ENCODE measurements at places on chromosomes 1 and 21.

GRCh38 chr21:43768868-43769167 is 7.3 kb downstream of the CSTB start:
- no peak for DNase-seq

DNA sequence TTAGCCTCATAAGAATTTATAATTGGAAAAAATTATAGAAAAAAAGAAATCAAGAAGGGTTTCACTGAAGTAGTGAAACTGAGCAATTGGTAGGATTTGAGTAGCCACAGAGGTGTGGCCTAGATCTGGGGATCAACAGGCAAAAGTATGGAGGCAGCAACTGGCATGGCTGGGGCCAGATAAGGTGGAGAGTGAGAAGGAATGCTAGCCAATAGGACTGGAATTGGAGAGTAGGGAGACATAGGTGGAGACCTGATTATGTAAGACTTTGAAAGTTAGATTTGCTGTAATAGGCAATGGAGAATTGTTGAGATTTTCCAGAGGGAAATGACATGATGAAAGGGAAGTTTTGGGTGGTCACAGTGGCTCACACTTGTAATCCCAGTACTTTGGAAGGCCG is 24.6 kb upstream of the CGN start:
- no peak for DNase-seq

GRCh38 chr1:219581766-219582165 is 31.1 kb downstream of the ZC3H11B start:
- DNase-seq = no peak

GRCh38 chr1:92949937-92950817 is 11.1 kb downstream of the DIPK1A start:
- DNase-seq = peak; percentile 34

DNA sequence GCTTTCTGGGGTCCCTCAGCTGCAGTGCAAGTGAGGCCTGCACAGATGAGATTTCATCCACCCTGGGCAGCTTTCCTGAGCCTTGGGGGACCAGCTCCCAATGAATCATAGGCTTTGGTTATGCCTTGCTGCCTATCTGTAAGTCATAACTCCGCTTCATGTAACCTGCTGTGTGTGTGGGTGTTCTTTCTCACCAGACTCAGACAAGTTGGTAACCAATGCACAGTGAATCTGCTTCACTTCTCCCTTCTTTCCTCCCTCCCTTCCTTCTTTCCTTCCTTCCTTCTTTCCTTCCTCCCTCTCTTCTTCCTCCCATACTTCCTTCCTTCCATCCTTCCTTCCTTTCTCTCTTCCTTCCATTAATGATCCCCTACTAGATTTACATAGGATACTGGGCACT is 34.4 kb upstream of the PSMB2 start:
- DNase-seq = no peak

DNA sequence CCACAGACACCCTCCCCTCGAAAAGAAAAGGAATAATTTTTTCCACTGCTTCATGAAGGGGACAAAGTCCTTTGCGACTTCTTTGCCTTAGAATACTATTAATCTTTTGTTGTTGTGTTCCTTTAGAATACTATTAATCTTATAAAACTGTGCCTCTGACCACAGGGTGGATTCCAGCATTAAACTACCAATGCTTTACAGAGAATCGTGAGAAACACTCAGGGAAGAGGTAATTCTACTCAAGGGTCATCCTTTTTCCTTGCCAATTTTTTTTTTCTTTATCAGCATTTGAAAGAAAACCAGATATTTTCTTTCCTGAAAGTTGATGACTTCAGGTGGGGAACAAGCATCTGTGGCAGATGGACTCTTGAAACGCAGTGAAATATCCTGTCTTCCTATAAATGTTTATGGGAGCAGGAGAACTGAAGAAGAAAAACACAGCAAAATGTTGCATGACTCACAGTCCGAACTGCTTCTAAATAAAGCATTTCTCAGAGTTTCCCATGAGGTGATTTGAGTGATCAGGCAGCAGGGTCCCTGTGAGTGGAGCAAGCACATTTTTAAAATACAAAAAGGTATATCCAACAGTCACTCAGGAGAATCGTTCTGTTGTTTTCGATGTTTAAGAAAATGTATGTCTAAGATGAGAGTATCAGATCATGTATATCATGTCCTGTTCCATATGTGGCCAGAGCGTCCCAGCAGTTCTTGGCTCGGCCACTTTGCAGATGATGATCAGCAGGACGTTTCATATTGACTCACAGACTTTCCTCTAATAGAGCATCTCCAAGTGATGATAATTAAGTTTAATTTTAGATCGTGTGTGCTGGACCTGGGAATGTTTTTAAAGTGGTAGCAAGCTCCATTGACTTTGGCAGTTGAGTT is 154.2 kb upstream of the RUNX1 start:
- DNase-seq = peak; percentile 55

DNA sequence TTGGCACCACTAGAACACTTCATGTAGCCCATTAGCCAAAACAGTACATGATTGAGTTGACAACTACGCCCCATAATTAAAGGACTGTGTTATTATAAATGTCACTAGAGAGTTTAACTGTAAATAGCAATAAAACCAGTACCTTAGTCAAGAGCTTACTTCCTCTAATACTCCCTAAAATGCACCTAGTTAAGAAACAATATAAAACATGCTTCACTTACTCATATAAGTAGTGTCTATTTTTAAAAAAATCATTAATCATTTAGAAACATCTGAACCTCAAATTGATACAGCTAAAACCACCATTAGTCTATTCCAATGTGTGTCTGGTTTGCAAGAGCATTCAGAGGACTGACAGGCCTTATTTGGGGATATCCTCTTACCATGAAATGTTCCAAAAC is 25.3 kb downstream of the PTP4A2 start:
- no peak for DNase-seq

GRCh38 chr1:220879076-220879508 is at the start of gene HLX:
HLX (plus strand) TSS chr1:220879443; CDS start chr1:220879858, 415 bp downstream.
- DNase-seq = peak; percentile 65

GRCh38 chr1:233675893-233676292 is 62.0 kb downstream of the KCNK1 start:
- DNase-seq = no peak

DNA sequence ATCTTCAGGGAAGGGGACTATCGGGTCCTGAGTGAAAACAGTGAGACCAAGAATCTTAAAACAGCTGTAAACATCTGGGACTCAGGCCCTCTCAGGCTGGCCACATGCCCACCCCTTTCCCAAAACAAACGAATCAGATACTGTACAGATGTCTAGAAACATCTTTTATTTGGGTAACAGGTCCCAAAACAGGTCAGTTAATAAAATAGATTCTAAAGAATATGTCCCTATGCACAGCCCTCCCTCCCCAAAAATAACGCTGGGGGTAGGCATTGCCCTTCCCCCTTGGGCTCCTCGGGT is 499 bp upstream of the CRTC2 start:
- DNase-seq = no peak

GRCh38 chr1:22131875-22132486 is 10.9 kb downstream of the WNT4 start:
- DNase-seq = peak; percentile 19

DNA sequence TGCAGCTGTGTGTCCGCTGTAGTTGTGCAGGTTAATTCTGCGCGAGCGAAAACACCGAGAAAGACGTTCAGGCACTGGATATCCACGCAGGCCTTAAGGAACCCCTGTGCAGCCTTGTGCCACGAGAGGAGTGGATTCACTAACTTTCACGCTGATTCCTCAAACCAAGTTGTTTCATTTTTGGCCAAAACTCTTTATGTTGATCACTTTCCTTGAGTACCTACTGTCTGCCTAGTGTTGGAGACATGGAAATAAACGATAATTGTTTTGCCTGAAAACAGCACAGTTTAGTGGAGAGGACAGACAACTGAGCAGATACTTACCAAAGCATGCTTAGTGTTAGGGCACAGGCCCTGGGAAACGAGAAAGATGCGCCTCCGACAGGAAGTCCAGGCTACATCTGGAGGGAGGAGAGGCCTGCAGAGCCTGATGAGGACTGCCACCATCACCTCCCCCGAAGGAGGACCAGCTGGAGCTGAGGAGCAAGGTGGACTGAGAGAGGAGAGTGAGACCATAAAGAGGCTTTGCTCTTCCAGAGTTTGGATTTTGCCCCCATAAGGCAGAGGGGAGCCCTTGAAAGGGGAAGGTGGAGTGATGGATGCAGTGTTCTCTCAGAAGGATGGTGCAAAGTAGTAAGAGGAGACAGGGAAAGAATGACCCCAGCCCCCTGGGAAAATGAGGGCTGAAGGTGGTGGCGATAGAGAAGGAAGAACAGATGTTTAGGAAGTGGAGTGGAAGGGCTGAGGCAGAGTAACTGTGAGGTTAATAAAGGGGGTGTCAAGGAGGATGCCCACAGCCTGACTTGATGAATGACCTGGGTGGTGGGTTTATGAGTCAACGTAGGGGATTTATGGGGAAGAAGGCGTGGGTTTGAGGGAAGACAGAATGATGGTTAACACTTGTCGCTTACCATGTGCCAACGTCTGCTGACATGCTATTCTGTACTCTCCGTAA is 956 bp upstream of the SCAF4 start:
- no peak for DNase-seq

- DNase-seq = no peak
Observed at GRCh38 chr1:29391362-29391880, 155.1 kb downstream of the PTPRU start.

DNA sequence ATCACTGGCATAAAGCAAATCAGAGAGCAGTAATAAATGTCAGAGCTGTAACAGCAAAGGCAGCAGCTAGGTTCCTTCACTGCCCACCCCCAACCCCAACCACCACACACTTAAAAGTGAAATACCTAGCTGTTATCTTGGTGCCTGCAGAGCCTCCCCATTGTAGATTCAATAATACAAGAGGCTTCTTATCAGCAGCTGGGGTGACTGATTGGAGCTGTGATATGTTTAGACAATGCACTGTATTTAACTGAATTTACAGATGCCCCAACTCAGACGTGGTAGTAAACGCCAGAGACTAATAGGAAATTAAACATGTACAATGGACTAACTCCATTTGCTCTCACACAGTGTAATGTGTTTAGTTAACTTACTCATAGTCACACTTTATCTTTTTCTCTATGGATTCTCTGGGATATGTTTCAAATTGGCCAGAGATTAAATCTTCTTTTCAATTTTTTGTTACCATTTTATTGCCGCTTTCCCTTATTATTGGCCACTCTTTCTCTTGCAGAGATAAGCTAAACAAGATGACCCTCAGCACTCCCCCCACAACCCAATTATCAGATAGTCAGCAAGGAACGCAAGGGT is 117.1 kb downstream of the ESRRG start:
- no peak for DNase-seq

DNA sequence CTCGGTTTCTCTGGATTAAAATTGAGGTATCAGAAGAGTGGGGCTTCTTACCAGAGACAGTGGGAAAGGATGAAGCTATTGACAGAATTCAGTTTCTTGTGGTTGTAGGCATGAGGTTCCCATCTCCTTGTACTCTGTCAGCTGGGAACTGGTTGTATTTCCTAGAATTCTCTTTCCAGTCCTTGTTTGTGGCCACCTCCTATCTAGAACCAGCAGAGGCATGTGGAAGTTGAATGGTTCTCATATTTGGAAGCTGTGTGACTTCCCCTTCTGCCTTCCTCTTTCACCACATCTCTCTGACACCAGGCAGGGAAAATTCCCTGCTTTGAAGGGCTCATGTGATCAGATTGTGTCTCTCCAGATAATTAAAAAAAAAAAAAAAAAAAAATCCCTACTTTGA is 457.7 kb upstream of the ADAMTS5 start:
- DNase-seq = no peak

DNA sequence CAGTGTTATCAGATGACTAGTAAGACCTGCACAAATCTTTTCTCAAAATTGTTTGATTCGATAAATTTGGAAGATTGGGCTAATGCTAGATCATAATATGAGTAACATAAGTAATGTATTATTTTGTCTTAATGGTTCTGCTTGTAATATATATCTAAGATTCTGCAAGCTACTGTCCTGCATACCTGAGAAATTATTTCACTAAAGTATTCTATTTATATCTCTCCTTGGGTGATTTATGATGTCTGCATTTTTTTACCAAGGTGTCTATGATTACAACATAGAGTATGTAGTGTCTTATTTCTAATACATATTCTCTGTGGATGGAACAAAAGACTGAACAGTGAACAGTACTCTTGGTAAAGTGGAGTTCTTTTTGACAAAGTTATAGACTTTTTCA is 166.6 kb downstream of the CLEC20A start:
- no peak for DNase-seq

GRCh38 chr1:85438353-85438752 is 26.6 kb downstream of the DDAH1 start:
- DNase-seq = no peak

DNA sequence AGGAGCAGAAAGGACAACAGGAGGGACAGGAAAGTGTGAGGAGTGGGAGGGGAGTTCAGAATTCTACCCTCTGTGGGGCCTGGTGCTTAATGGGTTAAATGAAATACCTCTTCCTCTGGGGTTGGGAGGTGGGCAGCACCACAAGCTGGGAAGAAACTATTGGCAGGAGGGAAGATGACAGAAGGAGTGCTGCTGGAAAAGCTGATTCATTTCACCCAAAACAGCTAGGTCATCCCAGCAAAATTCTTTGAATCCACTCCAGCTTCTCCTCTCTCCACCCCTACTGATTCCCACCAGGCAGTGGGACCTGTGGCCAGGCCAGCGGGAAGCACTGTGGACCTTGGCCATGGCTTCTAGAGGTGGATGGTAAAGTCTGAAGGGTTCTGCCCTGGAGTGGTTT is 12.8 kb downstream of the BCAN start:
- DNase-seq = no peak

DNA sequence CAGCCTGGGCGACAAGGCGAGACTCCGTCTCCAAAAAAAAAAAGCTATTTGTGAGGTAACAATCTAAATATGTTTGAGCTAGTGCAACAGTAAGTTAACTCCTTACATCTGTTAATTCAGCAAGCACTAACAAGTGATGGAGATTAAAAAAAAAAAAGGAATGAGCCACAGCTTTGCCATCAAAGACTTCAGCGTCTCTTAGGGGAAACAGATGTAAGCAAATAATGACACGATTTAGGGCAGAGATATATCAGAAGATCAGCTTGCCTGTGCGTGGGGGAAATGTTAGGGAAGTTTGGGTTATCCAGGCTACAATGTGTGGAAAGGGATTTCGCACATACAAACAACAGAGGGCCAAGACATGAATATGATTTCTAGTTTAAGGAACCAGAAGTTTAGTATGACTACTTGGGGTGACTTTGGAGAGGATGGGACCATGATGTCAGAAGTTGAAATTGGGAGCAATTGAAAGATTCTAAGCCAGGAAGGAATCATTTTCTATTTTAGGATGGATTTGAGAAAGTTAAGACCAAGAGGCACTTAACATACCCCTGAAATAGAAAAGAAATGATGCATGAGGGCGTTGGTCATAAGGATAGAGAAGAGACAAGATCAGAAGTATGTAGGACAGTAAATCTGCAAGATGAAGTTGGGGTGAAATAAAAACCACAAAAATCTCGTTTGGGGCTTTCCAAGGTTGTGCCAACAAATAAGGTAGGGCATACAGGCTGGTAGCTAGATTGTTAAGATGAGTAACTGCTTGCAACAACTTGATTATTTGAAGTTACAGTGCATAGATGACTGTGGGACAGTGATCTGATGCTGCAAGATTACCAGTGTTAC is 2.4 kb upstream of the BRWD1 start:
- no peak for DNase-seq

DNA sequence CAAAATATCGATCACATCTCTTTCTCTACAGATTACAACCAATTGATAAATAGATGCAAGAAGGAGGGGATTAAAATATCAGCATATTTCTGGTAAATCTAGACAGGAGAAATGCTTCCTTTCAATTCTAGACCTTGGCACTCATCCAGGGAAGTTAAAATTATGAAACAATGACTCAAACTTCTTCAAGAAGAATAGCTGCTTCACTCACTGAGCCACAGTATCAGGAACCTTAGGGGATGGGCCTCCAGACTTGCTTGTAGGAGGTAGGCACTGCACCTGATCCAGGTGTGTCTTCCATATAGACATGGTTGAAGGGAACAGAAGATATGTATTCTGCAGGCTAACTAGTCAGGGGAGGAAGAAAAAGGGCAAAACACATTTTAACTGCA is 9.8 kb downstream of the SLAMF7 start:
- DNase-seq = no peak
